ENCODE measurements at places on chromosomes 3 and 15. TPM values are rescaled to one million over a fixed set of nuclear protein-coding genes. Genes with fewer than 3 reads are reported as not detected.
A peak's percentile ranks its signal among the peaks of the same experiment; 100 is the strongest.

The CHRNA5 gene
- polyA plus RNA-seq: 3.7 TPM

The RBP2 gene
- 2,966 TPM for polyA plus RNA-seq

The TRH gene
- 0.16 TPM for polyA plus RNA-seq

The POC1A gene
- 5.9 TPM for polyA plus RNA-seq

The PIK3CB gene
- polyA plus RNA-seq: 51.1 TPM

The TP63 gene
- polyA plus RNA-seq: 0.07 TPM

The HIGD2B gene
- not detected for polyA plus RNA-seq

The RASGRP1 gene
- 2.9 TPM for polyA plus RNA-seq

GRCh38 chr3:48980295-48980694, 9.7 kb upstream of the P4HTM start:
- peaks cover 81% of the 10 kb centered on the region for H3K36me3 ChIP-seq
- H3K27me3 ChIP-seq: no peaks in the 10 kb centered on the region
- peaks cover 2% of the 10 kb centered on the region for H3K4me1 ChIP-seq
- H3K4me3 ChIP-seq: no peak overlapping the region

- no peak for DNase-seq
- no peaks in the 10 kb centered on the region for H3K4me1 ChIP-seq
- no peak overlapping the region for H3K27ac ChIP-seq
- no peaks in the 10 kb centered on the region for H3K36me3 ChIP-seq
These were observed 54.1 kb upstream of the TFRC start for GRCh38 chr3:196135693-196136639.

DNA sequence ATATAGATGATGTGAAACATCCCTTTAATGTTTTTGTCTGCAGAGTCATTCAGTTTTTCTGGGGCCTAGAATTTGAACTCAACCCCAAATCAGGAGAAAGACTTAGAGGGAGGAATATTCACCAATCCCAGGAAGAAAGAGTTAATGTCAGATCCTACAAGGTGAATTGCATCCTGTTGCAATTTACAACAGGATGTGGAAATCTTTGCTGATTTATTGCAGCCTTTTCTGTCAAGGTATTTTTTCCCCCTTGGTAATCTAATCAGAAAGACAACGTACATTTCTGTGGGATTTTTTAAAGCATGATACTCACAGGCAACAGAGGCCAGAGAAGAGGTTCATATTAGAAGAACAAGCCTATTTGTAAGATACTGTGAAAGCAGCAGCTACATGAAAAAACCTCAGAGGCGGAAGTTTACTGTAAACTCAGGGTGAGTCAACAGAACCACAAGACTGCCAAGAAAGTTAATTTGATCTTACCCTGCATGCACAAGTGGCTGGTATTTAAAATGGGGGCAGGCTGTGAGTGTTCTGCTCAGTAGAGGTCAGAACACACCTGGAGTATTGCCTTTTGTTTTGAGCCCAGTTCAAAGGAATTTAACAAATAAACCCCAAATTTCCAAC, 531.9 kb downstream of the AGBL1 start:
- H3K4me1 ChIP-seq: peaks cover 23% of the 10 kb centered on the region
- H3K4me3 ChIP-seq: no peak overlapping the region
- H3K27ac ChIP-seq: peak overlapping the region; percentile 65
- no peaks in the 10 kb centered on the region for H3K36me3 ChIP-seq

GRCh38 chr3:14138109-14138877, 13.4 kb downstream of the TMEM43 start:
- H3K27ac ChIP-seq: no peak overlapping the region
- H3K4me1 ChIP-seq: peaks cover 5% of the 10 kb centered on the region
- no peaks in the 10 kb centered on the region for H3K27me3 ChIP-seq
- peaks cover 91% of the 10 kb centered on the region for H3K36me3 ChIP-seq

- H3K36me3 ChIP-seq: peaks cover 26% of the 10 kb centered on the region
- no peaks in the 10 kb centered on the region for H3K27me3 ChIP-seq
- peak overlapping the region; percentile 98 for H3K27ac ChIP-seq
These were observed 589 bp downstream of the ANAPC13 start for GRCh38 chr3:134485075-134485717.

DNA sequence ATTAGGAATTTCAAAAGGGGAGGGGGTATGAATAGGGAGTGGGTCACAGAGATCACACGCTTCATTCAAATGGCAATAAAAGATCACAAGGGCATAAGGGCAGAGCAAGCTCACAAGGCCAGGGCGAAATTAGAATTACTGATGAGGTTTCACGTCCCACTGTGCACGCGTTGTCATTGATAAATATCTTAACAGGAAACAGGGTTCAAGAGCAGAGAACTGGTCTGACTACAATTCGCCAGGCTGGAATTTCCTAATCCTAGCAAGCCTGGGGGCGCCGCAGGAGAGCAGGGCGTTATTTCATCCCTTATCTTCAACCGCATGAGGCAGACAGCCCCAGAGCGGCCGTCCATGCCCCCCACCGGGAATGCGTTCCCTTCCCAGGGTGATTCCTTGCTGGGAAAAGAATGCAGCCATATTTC, 18.1 kb upstream of the SMCO1 start:
- H3K4me3 ChIP-seq: no peak overlapping the region
- no peak overlapping the region for H3K27ac ChIP-seq
- H3K27me3 ChIP-seq: peaks cover 4% of the 10 kb centered on the region
- no peak for DNase-seq
- no peaks in the 10 kb centered on the region for H3K4me1 ChIP-seq

GRCh38 chr15:57147621-57148020, 228.7 kb upstream of the CGNL1 start:
- DNase-seq: no peak
- H3K4me3 ChIP-seq: no peak overlapping the region
- H3K27me3 ChIP-seq: no peaks in the 10 kb centered on the region
- no peak overlapping the region for H3K27ac ChIP-seq

GRCh38 chr3:100465892-100466777, 26.3 kb upstream of the TMEM45A start:
- H3K27ac ChIP-seq: no peak overlapping the region
- no peaks in the 10 kb centered on the region for H3K27me3 ChIP-seq
- no peaks in the 10 kb centered on the region for H3K36me3 ChIP-seq
- no peak overlapping the region for H3K4me3 ChIP-seq

DNA sequence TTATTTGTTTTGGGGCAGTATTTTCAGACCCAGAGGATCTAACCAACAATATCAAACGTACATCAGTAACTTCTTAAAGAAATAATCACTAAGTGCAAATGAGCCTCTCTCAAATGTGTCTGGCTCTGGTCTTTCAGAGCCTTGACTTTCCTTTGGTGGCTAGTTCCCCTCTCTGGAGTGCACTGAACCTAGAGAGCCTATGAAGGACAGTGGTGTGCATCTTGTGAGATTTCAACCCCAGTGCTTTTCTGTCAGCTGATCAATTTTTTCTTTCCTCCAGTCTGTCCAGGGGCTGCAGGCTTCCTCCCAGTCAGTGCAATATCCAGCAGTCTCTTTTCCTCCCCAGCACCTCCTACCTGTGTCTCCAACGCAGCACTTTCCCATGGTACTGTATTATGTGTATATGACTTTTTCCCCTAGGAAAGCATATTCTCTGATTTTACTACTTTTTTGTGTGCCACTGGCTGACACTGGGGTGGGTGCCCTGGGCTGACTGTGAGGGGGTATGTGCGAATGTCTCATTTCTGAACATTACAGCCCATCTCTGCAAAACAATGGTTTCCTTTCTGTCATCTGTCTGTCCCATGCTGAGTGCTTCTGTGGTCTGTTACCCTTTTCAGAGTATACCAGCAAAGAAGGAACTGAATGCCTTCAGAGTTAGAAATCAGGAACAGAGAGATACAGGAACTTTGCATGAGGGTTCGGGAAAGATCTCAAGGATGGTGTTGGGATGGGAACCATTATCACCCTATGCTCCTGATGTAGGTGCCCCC, 98.8 kb downstream of the ARPP21 start:
- H3K36me3 ChIP-seq: no peaks in the 10 kb centered on the region
- no peaks in the 10 kb centered on the region for H3K27me3 ChIP-seq
- no peaks in the 10 kb centered on the region for H3K4me1 ChIP-seq
- H3K27ac ChIP-seq: no peak overlapping the region
- DNase-seq: no peak
- no peak overlapping the region for H3K4me3 ChIP-seq

- H3K4me3 ChIP-seq: no peak overlapping the region
- no peaks in the 10 kb centered on the region for H3K36me3 ChIP-seq
- no peaks in the 10 kb centered on the region for H3K4me1 ChIP-seq
- no peak overlapping the region for H3K27ac ChIP-seq
These were observed 168.2 kb upstream of the GPR149 start for GRCh38 chr3:154598166-154598565.

DNA sequence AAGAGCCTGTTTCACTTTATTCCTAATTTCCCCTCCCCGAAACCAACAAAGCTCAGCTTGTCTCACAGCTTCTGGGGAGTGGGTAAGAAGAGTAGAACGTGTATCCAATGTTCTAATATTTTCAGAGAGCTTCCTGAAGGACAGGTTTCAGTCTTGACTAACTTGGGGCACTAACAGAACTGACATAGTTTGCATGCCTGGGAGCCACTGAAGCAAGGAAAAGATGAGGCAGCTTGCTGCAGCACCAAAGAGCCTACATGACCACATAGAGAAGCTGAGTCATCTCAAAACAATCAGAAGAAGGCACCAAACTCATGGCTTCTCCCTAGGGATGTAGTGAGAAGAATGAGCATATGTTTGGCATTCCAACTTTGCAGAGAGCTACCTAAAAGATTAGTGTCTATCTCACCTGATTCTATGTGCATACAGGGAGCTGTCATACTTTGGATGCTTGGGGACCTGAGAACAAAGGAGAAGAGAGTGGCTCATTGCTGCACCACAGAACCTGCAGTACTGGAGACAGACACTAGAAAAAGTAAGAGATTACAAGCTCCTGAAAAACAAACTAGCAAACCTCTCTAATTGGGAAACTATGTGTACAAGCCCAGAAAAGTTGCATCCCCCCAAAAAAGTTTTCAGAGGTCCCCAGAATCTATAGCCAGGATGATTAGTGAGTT, 86.9 kb downstream of the DCLK3 start:
- no peaks in the 10 kb centered on the region for H3K4me1 ChIP-seq
- H3K36me3 ChIP-seq: no peaks in the 10 kb centered on the region
- no peak for DNase-seq
- H3K4me3 ChIP-seq: no peak overlapping the region
- H3K27ac ChIP-seq: no peak overlapping the region
- H3K27me3 ChIP-seq: no peaks in the 10 kb centered on the region

GRCh38 chr15:89114990-89115389, 26.7 kb downstream of the ABHD2 start:
- H3K4me3 ChIP-seq: no peak overlapping the region
- H3K27me3 ChIP-seq: no peaks in the 10 kb centered on the region
- DNase-seq: no peak

DNA sequence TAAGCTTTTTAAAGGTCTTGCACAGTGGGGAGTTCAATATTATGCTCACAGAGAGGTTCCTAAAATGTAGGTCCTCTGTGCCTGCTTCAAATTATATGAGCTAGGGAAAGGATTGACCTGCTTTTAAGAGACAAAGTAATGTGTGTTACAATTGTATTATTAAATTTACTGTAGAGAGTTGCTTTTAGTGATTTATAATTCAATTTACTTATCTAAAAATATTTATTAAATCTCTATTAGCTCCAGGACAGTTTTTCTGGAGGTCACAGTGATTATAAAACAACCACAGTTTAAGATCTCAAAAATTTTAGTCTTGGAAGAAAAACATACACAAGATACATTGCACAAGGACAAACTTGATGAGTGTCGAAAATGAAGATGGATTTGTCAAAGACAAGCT, 665.7 kb upstream of the ARPP21 start:
- H3K4me3 ChIP-seq: no peak overlapping the region
- no peaks in the 10 kb centered on the region for H3K27me3 ChIP-seq
- no peak for DNase-seq
- no peaks in the 10 kb centered on the region for H3K36me3 ChIP-seq
- no peak overlapping the region for H3K27ac ChIP-seq

- no peaks in the 10 kb centered on the region for H3K27me3 ChIP-seq
- DNase-seq: peak; percentile 55
- no peak overlapping the region for H3K4me3 ChIP-seq
- H3K27ac ChIP-seq: no peak overlapping the region
- peaks cover 55% of the 10 kb centered on the region for H3K4me1 ChIP-seq
These were observed 151.8 kb upstream of the TSC22D2 start for GRCh38 chr3:150256318-150256717.

DNA sequence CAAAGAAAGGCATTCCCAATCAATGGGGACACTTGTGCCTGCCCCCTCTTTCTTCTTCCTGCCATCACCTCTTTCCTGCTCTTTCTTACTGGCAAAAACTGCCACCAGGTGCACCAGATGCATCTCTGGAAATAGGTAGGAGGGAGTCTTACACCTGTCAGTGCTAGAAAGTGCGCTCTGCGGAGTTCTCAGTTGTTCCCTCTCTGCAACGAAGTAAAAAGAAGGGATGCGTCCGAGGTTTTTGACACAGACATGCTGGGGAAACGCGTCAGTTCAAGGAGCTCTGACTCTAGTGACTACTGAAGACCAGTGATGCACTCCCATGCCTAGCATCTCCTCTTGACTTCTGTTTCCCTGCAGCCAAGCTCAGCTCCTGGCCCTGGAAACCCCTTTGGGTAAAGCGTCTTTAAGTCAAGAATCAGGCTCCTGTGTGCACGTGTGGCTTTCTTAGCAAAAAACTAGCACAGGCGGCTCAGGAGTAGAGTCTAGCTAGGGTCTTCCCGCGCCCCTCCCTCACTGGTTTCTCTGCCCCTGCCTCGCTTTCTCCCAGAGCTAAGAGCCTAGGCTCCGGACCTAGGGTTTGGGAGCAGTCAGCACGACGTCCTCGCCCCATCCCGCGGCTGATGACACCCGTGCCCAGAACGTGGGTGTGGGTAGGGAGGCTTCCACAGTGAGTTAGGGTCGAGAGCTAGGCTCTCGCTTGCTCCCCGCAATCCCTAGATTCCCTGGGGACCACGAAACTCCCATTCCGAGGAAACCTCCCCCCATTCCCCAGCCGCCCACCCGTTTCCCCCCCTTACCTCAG, 564 bp upstream of the GRM7 start:
- no peak for DNase-seq
- peaks cover 53% of the 10 kb centered on the region for H3K27me3 ChIP-seq
- H3K4me3 ChIP-seq: peak overlapping the region; percentile 26
- H3K36me3 ChIP-seq: no peaks in the 10 kb centered on the region

Data from large intestine (tissue), 12 donors.